ENCODE measurements at places on chromosomes 2 and 18.

- DNase-seq = no peak
Measured at GRCh38 chr2:217182926-217183325, 323.1 kb upstream of the TNP1 start.

GRCh38 chr2:177598326-177599138 is 206.0 kb downstream of the AGPS start:
- DNase-seq = peak; percentile 83

- no peak for DNase-seq
Measured at GRCh38 chr2:5969303-5969702, 277.1 kb downstream of the SOX11 start.

GRCh38 chr2:241317391-241317790 is 1.7 kb downstream of the SEPTIN2 start:
- no peak for DNase-seq

DNA sequence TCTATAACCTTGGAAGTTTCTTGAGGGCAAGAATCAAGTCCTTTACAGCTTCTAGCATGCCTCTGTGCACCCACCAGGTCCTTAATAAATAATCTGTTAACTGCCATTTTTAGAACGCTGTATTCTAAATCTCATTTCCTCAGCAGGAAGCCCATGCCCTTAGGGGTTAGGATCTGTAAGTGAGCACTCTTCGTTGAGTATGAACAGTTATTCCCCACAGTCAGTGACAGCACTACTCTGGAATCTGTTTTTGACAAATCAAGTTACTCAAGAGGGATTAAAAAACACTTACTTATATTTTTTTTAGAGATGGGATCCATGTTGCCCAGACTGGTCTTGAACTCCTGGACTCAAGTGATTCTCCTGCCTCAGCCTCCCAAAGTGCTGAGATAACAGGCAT is 14.6 kb downstream of the PAIP2B start:
- DNase-seq = no peak

- no peak for DNase-seq
Measured at GRCh38 chr18:35949090-35949489, 23.4 kb upstream of the RMP24 start.

DNA sequence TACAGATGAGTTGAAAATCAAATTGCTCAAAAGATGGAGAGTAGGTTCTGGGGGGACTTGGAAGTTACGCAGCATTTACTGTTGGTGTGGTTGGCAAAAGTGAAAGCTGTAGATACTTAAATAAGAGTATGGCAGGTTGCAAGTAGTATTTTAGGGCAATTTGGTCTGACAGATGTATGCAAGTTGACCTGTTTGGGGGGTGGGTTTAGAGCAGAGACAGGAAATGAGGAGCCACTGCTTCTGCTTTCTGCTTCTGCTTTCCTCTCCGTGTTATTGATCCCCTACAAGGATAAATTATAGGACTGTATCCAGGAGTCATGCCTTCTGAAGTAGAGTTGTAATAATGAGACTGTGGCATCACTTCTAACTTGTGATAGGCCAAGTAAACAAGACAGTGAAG is 71.2 kb downstream of the EPAS1 start:
- no peak for DNase-seq

DNA sequence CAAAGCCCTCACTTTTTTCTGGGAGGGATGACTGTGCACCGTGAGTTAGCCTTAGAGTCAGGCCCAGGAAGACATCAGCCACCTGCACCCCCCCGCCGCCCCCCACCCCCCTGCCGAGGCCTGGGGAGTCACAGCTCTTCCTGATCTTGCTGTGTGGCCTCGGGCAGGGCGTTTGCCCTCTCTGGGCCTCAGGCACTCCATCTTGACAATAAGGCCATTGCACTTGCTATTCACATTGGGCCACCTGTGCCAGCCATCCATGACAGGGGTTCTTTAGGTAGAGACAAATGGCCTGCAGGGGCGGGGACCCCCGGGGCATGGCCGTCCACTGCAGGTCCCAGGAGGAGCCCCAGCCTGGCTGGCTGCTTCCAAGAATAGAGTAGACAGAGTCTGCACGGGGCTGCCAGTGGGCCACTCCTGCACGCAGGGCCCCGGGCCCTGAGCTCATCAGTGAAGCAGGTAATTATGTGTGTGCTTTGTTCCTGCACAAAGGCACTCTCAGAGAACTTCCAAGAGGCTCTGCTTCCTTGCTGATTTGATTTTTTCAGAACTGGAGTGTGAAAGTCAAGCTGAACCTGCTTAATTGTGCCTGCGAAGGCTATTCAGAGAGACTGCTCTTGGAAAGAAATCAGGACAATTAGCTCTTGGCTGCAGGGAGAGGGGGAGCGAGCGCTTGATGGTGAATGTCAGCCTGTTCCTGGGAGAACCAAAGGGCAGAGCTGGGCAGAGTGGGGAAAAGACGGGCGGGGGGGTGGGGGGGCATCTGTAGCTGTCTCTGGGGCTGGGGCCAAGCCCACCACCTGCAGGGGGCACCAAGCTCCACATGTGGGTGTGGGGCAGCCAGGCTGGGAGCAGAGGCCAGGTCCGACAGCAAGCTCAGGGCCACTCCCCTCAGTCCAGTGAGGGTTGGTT is 40.3 kb downstream of the RRM2 start:
- no peak for DNase-seq

Data from fibroblast of skin of abdomen (primary cell).